Activated CD4-positive, alpha-beta T cell treated with anti-CD3 and anti-CD28 coated beads, Interleukin-2, amount 10 ng/mL, durations not matched to agents 24 days and 14 days (primary cell): ENCODE measurements at places on chromosomes 3 and 15. TPM values are rescaled to one million over a fixed set of nuclear protein-coding genes. Genes with fewer than 3 reads are reported as not detected.
A peak's percentile ranks its signal among the peaks of the same experiment; 100 is the strongest.

The CERS3 gene
- 0.21 and 0.40 TPM in 2 replicates for total RNA-seq

- DNase-seq, result no peak
Observed at GRCh38 chr3:150236316-150237082, 171.6 kb upstream of the TSC22D2 start.

DNA sequence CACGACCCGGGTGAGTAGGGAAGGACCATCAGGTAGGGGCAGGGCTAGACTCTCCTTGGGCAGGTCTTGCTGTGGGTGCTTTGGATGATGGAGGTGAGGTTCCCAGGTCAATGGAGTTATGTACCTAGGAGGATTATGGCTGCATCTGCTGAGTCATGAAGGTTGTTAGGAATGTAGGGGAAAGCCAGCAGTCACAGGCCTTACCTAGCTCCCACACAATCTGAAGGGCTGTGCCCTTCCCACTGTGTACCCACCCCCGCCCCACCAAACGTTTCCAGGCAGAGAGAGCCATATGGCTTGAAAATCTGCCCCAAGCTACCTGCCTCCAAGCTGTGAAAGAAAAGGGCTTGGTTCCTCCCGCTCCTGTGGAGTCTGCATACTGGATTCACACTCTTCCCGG lies 573.4 kb upstream of the DPPA4 start:
- no peak for DNase-seq

GRCh38 chr15:46322753-46323152 lies 687.9 kb downstream of the SQOR start:
- DNase-seq, result no peak

The ZSCAN2 gene
- 6.8 TPM in 2 replicates for total RNA-seq

- no peak for DNase-seq
Observed at GRCh38 chr3:5994651-5995050, 807.1 kb downstream of the EDEM1 start.

DNA sequence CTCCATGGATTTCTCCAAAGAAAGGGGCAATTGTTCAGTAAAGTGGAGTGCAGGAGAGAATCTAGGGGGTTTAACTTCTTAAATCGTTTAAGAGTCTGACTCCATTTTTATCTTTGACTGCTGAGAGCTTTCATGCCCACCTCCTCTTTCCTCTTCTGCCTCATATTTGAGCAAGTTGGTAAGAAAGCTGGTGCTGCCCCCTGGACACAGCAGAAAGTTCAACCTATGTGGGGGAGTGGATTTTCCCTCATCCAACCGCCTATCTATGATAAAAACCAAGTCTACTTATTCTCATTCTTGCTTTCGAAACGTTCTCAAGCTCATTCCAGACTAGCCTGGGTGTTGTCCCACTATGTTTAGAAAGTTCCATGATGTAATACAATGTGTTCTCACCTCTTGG lies 26.0 kb downstream of the HHLA2 start:
- DNase-seq, result no peak

The ZNF80 gene
- 0.19 and 0.21 TPM in 2 replicates for total RNA-seq

GRCh38 chr3:152296971-152297370 lies 28.2 kb downstream of the MBNL1 start:
- no peak for DNase-seq

The RLBP1 gene
- total RNA-seq, result not detected in 2 replicates

- no peak for DNase-seq
Observed at GRCh38 chr3:195766671-195767070, 45.1 kb downstream of the MUC4 start.

- DNase-seq, result no peak
Observed at GRCh38 chr3:34150992-34151391, 352.6 kb downstream of the PDCD6IP start.

DNA sequence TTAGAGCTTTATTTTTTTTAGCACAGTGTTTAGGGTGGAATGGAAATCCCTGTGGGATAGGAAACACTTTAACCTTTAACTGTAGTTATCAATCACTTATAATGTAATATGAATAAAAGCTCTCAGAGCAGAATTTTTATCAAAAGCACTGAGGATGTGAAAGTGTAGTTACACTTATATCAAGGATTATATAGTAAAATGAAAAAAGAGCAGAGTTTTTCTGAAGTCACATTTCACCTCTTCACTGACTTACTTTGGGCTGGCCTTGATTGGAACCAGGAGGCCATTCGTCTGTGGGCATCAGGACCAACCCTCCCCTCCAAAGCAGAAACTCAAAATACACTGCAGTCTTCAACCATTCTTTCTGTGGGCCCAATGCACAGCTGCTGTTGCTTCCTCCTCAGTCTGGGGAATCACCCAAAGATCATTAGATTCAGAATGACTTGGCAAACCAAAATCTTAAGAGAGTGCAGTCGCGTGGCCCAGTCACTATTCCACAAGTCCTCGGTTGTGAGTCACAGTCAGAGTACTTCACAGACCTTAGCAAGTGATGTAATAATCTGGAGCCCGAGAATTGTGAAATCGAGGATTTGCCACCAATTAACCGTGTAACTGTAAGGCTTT lies 132.6 kb upstream of the COL8A1 start:
- DNase-seq, result peak; percentile 67

- DNase-seq, result no peak
Observed at GRCh38 chr15:67224889-67225288, 29.6 kb downstream of the AAGAB start.

GRCh38 chr3:148102156-148102555 lies 595.5 kb upstream of the AGTR1 start:
- DNase-seq, result no peak

The SLC22A13 gene
- total RNA-seq, result 0.47 and 0.54 TPM in 2 replicates

The LIPC gene
- total RNA-seq, result 0.80 and 0.93 TPM in 2 replicates

The SQOR gene
- 103 and 108 TPM in 2 replicates for total RNA-seq

GRCh38 chr3:12994357-12994606 lies 78.9 kb downstream of the IQSEC1 start:
- no peak for DNase-seq

The GOLGA8N gene
- total RNA-seq, result 4.1 and 4.5 TPM in 2 replicates

DNA sequence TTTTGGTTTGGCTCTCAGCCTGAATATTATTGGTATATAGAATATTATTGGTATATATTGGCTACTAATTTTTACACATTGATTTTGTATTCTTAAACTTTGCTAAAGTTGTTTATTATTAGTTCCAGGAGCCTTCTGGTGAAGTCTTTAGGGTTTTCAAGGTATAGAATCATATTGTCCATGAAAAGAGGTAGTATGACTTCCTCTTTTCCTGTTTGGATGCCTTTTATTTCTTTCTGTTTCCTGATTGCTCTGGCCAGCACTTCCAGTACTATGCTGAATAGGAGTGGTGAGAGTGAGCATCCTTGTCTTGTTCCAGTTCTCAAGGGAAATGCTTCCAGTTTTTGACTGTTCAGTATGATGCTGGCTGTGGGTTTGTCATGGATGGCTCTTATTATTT lies 107.3 kb upstream of the LIPC start:
- DNase-seq, result no peak

GRCh38 chr3:161412123-161412522 lies 40.8 kb upstream of the SPTSSB start:
- no peak for DNase-seq

- DNase-seq, result peak; percentile 93
Observed at GRCh38 chr15:78000091-78000926, 77.2 kb downstream of the TBC1D2B start.

The MYZAP gene
- not detected in 2 replicates for total RNA-seq

- no peak for DNase-seq
Observed at GRCh38 chr15:63539998-63540397, 35.6 kb downstream of the USP3 start.

The DOCK3 gene
- total RNA-seq, result 1.7 and 1.8 TPM in 2 replicates

DNA sequence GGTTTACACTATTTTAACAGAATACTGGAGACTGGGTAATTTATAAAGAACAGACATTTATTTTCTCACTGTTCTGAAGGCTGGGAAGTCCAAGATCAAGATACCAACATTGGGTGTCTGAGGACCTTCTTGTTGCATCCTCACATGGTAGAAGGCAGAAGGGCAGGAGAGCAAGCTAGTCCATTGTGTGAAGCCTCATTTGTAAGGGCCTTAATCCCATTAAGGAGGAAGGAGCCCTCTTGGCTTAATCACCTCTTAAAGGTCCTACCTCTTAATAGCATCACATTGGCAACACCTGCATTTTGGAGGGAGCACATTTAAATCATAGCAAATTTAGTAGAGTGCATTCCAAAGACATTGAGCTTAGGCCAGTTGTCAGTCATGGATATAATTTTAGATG lies 26.2 kb downstream of the UBE2Q2 start:
- DNase-seq, result no peak

The BTLA gene
- 33.7 and 36.0 TPM in 2 replicates for total RNA-seq

- no peak for DNase-seq
Observed at GRCh38 chr3:171417137-171417536, 43.1 kb downstream of the TNIK start.

DNA sequence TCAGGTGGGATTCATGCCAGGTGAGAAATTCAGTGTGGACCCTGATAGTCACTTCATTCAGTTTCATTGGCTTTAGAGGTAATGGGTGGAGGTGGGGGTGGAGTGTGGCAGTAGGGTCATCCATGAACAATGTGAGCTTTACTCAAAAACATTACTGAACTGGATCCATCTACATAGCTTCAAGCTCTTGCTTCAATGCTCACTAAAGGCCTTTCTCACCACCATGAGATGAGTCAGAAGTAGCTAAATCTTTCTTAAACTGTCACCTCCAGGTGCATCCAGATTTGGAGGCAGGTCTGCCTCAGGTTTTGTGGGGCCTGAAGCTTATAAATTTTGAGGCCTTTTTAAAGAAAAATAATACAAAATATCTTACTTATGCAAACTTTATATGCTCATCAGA lies 363.6 kb downstream of the CHST2 start:
- no peak for DNase-seq

The ANP32A gene
- total RNA-seq, result 280 and 302 TPM in 2 replicates

DNA sequence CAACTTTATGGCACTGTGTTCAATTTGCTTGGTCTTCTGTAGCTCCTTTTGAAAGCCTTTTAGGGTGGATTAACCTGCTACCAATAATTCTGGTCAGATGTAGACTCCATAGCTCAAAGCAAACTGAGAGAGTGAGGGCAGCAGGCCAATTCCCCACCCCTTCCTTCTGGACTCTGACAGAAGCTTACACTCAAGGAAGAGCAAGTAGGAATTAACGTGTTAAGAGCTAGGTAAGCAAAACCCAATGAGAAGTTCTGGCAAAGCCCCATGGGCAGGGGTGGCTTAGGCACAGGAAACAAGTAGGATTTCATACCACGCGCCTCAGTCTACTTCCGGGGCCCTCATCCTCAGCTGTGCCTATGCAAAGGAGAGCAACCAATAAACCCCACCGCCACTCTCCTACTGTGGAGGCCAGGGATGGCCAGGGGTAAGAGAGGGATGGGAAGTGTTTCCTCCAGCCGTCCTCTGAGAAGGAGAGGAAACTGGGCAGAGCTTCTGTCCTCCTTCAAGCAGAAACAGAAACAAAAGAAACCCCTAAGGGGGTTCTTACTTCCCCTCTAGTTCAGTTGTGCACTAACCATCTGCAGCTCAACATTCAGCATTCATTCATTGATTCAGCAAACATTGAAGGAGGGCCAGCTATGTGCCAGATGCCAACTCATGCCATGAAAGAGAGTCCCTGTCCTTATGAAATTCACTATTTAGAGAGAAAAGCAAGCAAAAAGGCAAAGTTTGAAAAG lies 12.6 kb downstream of the CCR5 start:
- no peak for DNase-seq

The ATP13A5 gene
- not detected in 2 replicates for total RNA-seq

The TMEM158 gene
- total RNA-seq, result 0.44 and 0.66 TPM in 2 replicates

The A4GNT gene
- not detected in 2 replicates for total RNA-seq

DNA sequence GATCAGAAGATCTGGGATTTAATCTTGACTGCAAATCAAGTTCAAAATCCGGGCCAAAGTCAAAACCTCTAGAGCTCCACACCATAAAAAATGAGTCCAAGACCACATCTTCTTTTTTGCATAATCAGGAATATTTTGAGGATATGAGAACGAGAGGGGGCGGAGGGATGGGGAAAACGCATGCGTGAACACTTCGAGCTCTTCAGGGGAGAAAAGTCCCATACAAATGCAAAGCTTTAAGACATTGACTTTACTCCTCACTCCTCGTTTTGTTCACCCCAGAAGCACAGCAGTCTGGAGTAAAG lies 68.2 kb downstream of the SUMF1 start:
- no peak for DNase-seq

DNA sequence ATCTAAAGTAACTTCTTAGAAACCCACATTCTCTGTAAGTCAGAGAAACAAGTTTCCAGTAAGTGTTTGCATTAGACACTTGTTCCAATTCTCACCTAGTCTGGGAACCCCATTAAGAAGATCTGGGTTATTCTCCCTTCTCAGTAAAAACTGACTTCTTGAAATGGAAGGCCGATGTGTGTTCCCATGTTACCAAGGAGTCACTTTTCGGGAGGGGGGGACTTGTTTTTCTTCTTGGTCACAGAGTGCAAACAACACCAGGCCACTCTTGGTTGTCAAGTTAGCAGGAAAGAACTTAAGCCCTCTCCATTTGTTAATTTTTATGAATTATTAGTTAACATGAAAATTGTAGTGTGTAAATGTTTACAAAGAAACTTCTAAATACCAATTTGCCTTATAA lies 55.6 kb downstream of the ITPR1 start:
- no peak for DNase-seq

DNA sequence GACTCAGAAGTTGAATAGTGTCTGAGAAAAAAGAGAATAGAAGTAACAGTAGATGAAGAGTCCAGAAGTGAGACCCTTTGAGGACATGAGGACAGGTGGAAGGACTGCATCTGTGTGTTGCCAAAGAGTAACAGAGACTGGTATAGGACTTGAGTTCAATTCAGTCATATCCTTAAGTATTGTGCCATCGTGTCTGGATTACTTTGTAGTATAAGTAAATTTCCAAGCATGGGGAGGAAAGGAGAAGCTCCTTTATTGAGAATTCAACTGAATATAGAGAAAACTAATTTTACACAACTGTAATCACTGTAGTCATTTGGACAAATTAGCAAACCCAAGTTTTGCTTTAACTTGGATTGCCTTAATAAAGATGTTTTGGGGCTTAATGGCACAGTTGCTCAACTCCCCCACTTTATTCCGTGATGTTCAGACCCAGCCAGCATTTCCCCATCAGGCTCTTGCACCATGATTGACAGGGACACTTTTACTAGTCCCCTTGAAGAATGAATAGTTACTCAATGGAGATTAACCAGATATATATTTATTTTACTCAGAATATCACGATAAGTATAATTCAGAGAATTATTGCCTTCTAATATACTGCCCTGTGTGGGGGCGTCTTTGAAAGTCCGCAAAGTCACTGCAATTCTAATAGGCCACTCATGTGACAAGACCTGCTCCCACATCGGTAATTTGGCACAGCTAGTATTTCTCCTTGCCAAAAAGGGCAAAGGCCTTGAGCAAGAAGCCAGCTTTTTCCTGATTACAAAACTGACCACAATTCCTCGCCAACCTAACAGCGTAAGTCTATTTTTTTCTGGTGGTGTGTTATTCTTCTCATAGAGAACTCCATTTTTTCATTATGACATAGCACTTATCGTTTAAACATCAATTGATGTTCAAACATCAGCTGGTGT lies 61.3 kb downstream of the PPARG start:
- DNase-seq, result no peak

DNA sequence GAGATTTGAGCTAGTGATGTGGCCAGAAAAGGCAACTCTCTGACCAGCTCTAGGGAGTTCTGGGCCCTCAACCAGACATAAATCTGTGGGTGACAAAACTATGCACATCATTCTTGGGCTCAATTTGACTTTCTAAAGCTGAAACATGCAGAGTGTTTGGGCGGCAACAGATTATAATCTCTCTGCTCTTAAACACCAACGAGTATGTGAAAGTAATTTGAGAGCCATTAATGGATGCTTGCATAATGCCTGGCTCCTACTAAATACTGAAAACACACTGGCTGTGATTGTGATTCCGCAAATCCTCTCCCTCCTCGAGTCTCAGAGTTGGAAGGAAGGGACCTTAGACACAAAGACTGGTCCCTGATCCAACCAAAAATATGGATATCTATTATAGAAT lies 186.7 kb downstream of the UACA start:
- DNase-seq, result no peak

- no peak for DNase-seq
Observed at GRCh38 chr15:37037850-37038715, 62.3 kb downstream of the MEIS2 start.

The ANKRD63 gene
- not detected in 2 replicates for total RNA-seq
